ENCODE measurements at places on chromosomes 16 and 17.

DNA sequence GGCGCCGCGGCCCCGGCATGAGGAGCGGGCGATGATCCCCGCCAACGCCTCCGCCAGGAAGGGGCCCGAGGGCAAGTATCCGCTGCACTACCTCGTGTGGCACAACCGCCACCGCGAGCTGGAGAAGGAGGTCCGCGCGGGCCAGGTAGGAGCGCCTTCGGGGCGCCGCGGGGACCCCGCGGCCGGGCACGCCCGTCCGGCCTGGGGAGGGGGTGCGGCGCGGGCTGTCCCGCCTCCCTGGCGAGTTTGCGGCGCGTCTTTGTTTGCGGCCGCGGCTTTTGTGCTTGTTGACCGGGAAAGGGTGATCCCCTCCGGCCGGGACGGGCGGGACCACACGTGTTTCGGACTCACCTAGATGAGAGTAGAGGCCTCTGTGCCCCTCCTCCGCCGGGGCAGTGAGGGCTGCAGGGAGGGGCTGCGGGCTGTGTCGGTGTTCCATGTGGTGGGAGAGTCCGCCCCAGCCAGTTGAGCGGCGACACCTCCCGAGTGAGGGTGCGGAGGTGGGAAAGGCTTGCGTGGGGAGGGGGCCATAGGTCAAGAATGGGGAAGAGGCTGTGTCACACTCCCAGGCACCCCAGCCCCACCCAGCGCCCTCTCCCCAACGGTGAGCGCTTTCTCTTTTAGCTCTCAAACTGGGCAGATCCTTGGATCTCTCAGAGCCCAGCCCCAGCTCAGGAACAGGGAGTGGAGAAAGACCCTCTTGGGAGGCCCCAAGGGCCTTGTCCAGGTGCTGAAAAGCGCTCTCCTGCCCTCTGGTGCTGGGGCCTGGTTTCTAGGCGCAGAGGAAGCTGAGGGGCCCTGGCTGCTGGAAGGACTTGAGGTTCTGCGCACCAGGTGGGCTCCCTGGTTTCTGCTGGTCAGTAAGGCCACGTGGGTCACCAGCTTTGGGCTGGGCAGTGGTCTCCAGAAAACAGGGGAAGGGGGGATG lies 923 bp downstream of the ANKRD13B start:
- no peak for DNase-seq

DNA sequence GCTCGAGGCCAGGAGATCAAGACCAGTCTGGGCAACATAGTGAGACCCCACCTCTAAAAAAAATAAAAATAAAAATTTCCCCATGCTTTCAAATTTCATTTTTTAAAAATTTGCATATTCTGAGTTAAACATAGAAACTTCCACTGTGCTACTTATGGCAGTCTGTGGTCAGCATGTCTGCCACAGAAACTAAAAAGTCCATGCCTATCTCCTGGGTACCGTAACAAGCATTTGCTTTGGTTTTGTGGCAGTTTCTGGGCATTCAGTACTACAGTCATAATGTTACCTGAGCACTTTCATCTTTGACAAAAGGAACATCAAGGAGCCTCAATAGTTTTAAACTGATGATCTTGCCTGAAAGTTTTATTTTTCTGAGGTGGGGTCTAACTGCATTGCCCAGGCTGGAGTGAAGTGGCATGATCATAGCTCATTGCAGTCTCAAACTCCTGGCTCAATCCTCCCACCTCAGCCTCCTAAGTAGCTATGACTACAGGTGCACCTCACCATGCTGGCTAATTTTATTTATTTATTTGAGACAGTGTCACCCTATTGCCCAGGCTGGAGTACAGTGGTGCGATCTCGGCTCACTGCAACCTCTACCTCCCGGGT lies 13.2 kb upstream of the ITGA2B start:
- DNase-seq = no peak

- DNase-seq = no peak
Measured at GRCh38 chr16:52956044-52956443, 96.7 kb downstream of the CHD9NB start.

DNA sequence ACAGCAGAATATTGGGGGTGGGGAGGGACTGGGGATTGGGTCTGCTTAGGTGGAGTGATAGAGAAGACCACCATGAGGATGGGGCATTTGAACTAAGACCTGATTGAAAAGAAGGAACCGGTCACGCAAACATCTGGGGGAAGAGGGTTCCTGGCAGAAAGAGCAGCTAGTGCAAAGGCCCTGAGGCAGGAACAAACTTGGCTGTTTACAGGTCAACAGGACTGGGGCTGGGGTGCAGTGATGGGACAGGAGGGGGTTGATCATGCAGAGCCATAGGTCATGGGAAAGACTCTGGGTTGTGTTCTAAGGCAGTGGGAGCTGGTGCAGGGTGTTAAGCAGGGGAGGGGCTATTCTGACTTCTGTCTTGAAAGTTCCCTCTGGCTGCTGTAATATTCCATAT lies 1.9 kb downstream of the DRG2 start:
- no peak for DNase-seq

- DNase-seq = peak; percentile 54
Measured at GRCh38 chr16:85902366-85903155, 3.6 kb downstream of the IRF8 start.

DNA sequence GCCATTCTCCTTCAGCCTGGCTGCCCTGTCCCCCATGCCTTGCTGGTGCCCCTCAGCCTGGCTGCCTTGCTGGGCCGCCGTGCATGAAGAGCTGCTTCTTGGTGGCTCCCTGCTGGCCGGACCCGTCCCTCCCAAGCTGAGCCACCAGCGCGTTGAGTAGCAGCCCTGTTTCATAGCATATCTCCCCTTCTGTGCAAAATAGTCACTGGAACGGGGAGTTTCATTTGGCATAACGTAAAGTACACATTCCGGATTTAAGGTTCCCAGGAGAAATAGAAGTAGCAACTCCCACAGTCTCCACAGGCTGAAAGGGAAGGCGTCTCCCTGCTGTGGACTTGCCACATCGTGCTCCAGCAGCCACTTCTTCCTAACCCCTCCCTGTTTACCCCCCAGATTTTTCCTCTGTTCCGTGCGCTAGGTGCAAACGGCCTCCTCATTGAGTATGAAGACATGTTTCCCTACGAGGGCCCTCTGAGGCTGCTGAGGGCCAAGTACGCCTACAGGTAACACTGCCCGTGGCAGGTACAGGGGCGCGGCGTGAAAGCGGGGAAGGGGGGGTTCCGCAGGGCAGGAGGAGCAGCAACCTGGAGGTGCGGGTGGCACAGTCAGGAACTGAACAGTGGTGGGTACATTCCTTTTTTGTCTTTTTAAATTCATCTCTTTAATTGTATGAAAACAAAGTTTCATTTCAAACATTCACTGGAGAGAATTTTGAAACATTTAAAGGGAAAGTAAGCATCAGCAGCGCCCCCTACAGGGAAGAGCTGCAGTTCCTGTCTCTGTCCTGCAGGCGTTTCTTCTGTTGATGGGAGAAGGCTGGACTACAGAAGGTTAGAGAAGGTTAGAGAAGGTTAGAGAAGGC lies 5.8 kb upstream of the OGFOD3 start:
- DNase-seq = peak; percentile 46

GRCh38 chr17:37134050-37134449 lies 185.3 kb downstream of the AATF start:
- no peak for DNase-seq

DNA sequence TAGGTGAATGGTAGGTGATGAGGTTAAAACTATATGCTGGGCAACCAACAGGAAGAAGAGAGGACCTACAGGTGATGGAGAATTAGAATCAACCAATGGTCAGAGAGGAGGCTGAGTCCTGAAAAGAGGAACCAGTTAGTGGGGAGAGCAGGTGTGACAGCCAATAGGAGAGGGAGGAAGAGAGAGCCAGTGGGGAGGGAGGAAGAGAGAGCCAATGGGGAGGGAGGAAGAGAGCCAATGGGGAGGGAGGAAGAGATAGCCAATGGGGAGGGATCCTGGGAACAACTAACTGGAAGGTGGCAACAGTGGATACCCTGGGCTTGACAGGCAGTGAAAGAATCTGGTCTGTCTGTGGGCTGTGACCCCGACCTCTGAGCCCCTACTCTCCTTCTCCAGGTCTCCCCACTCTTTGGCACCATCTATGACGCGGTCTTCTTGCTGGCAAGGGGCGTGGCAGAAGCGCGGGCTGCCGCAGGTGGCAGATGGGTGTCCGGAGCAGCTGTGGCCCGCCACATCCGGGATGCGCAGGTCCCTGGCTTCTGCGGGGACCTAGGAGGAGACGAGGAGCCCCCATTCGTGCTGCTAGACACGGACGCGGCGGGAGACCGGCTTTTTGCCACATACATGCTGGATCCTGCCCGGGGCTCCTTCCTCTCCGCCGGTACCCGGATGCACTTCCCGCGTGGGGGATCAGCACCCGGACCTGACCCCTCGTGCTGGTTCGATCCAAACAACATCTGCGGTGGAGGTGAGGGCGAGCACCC lies 3.7 kb downstream of the GUCY2D start:
- no peak for DNase-seq

DNA sequence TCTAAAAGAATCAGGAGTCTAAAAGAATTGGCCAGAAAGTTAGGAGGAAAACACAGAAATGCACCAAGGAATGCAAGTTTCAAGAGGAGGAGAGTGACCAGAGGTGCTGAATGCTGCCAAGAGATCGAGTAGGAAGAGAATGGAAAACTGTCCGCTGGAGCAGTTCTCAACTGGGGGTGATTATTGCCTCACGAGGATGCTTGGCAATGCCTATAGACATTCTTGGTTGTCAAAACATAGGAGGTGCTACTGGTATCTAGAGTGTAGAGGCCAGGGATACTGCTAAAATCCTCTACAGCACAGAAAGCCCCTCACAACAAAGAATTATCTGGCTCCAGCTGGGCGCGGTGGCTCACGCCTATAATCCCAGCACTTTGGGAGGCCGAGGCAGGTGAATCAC lies 82.1 kb upstream of the NOL11 start:
- DNase-seq = no peak

GRCh38 chr17:9230346-9230745 lies 209.0 kb downstream of the NTN1 start:
- DNase-seq = no peak

GRCh38 chr16:89134269-89134668 lies 37.3 kb upstream of the CDH15 start:
- no peak for DNase-seq

GRCh38 chr17:27353461-27354050 lies 59.6 kb downstream of the WSB1 start:
- DNase-seq = peak; percentile 81

GRCh38 chr17:37791447-37792399 lies 46.9 kb upstream of the HNF1B start:
- DNase-seq = peak; percentile 23

DNA sequence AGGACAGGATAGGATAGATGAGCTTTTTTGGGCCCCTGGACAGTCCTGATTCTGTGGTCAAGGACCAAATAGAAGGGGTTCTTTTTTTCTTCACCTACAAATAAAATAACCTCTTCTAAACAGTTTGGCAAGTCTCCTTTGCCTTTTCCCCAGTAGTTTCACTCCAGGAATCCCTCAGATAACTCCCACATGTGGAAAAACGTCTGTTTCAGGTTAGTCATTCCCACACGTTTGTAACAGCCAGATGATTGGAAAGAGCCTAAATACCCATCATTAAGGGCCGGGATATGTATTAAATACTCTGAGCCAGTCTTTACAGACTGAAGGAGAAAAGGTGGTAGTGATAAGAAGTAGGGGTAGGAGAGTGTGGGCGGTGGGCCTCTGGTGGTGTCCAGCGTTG lies 58.3 kb downstream of the PLD6 start:
- DNase-seq = no peak

- DNase-seq = no peak
Measured at GRCh38 chr17:34816848-34817247, 144.4 kb downstream of the CCT6B start.

DNA sequence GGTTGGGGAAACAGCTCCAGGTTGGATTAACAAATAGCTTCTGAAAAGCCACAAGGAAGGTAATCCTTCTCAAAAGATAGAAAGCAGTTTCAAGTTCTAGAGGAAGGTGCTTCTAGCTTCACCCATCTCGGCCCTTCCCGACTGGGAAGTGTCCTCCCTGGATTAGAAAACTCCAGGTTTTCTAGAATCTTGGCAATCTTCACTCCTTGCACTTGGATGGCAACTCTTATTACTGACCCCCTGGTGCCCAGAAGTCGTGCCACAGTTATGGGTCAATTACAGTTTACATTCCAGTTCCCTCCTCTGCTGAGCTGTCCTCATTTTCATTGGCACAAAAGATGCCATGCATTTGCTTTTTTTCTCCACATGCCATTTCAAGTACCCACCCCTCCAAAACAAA lies 65.6 kb downstream of the SMG6 start:
- no peak for DNase-seq

- no peak for DNase-seq
Measured at GRCh38 chr17:63963123-63963522, 9.6 kb downstream of the SCN4A start.

- DNase-seq = no peak
Measured at GRCh38 chr17:70716551-70716950, 547.2 kb downstream of the KCNJ2 start.

DNA sequence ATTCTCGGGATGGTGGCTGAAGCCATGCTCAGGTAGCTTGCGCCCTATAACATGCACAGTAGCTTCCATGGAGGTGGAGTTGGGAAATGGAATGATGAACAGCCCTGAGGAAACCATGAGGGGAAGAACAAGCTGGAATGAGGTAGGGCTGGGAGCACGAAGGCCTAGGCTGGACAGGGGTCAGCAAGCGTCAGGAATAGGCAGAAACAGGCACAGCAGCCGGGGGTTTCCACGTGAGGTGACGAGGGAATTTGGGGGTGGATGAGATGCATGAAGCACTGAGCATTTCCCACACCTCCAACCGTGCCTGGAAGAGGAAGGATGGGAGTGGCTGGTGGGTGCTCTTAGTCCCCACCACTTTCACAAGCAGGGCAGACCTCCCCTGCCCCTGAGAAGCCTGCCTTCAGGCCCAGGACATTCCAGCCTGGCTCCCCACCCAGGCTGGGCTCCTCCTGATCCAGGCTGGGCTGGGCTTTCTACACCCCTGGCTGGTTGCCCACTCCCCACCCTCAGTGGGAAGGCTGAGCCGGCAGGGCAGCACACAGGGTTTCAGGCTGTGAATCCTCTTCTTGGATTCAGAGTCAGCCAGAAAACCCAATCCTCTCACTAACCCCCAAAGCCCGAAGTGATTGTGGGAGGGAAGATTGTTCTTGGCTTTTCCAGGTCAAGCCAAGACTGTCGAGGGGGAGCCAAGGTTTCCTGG lies 21.9 kb downstream of the PLEKHG4 start:
- DNase-seq = no peak

GRCh38 chr17:42844761-42845555 lies 578 bp downstream of the AOC2 start:
- no peak for DNase-seq

- DNase-seq = peak; percentile 43
Measured at GRCh38 chr17:4004517-4005295, 40.5 kb upstream of the ATP2A3 start.
